ENCODE measurements at places on chromosomes 2 and 18.
A peak's percentile ranks its signal among the peaks of the same experiment; 100 is the strongest.

- DNase-seq: no peak
Measured at GRCh38 chr2:111031546-111032478, 88.9 kb upstream of the BCL2L11 start.

DNA sequence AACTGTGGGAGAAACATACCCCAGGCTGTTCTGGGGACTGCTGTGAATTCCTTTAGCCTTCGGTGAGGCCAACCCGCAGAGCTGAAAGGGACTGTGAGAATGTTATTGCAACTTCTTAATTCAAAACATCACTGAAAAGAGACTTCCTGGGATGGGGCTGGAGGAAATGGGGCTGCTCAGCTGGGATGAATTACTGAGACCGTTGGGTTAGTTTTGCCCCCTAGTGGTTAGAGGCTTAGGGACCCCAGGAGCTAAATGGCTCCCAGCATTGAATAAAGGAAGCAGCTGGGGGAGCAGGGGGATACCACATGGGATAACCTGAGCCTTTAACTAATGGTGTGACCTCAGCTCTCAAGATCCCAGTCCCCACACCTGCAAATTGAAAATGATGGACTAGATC lies 941.1 kb upstream of the FANCL start:
- no peak for DNase-seq

GRCh38 chr2:160109939-160110673 lies 47.7 kb upstream of the PLA2R1 start:
- DNase-seq: peak; percentile 24

GRCh38 chr2:222485367-222486211 lies 61.2 kb downstream of the SGPP2 start:
- no peak for DNase-seq

DNA sequence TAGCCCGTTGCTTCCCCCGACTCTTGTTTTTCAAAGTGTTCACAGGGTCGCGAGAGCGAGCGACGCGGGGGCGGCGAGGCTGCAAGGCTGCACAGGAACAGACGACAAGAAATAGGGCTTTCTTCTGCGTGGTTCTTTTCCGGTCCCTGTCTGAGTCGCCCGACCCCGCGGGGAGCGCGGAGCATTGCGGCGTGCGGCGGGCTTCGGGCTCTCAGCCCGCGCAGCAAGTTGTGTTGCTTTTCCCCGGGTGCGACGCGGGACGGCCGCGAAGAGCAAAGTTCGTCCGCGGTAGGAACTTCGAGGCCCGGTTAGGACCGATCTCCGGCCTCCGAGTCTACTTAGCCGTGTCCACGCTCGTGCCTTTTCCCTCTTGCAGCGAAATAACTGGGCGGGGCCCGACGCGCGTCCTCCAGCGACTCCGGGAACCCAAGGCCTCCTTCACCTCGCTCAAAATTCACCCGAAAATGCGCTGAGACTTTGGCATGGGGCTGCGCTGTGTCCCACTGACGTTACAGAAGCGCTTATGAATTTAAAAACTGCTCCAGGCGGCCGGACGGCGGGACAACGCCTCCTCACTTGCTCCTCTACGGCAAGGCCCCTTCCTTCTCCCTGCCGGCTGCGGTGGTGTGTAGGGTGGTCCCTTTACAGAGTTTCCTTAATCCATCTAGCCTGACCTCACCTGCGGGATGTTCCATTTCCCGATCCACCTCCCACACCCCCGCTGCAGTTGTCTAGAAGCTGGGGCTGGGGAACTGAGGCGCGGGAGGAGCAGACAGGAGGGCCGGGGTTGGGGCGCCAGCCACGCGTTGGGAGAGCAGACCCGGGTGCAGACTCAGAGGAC lies 1.5 kb upstream of the BCL2L11 start:
- no peak for DNase-seq

DNA sequence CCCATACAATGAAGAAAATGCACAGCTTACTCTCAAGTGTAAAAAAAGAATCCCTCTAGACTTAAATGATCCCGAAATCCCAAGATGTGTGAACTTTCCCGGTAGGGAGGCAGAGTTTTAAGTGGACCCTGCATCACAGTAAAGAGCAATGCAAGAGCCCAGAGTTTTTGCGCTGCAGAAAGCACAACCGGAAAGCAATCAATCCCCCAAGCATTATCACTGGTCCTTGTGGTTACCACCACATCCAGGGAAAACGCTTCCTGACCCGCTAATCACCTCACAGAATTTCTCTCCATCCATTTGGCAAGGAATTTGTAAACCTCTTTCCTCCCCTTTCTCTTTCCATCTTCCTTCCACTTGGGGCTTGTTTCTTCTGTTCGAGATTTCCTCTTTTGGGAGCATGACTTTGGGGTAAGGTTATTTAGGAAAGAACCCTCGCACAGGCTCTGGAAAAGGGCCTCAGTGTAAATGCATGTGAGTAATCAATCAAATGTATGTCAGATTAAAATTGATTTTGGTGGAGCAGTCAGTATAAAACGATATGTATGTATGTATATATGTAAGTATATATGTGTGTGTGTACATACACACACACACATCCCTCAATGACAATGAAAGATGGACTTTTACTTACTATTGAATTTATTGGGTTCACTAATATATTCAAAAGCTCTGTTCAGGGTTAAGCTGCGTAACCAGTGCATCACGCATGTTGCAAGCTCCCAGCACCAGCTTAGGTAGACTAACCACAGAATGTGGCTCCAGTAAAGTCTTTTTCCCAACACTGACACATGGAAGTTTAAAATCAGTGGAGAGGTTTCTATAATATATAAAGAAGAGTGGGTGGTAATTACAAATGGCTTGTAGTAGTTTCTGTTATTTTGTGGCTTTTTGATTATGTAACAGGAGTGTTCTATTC lies 1.6 kb downstream of the PLCL1 start:
- DNase-seq: no peak

GRCh38 chr2:229835596-229836283 lies 86.1 kb downstream of the TRIP12 start:
- no peak for DNase-seq

DNA sequence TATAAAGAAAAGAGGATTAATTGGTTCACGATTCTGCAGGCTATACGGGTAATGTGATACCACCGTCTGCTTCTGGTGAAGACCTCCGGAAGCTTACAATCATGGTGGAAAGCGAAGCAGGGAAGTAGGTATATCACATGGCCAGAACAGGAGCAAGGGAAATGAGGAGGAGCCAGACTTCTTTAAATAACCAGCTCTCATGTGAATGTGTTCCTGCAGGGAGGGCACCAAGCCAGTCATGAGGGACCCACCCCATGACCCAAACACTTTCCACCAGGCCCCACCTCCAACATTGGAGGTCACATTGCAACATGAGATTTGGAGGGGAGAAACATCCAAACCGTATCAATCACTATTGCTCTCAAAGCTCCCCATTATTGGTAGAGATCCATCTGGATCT lies 61.8 kb downstream of the EFEMP1 start:
- DNase-seq: no peak

DNA sequence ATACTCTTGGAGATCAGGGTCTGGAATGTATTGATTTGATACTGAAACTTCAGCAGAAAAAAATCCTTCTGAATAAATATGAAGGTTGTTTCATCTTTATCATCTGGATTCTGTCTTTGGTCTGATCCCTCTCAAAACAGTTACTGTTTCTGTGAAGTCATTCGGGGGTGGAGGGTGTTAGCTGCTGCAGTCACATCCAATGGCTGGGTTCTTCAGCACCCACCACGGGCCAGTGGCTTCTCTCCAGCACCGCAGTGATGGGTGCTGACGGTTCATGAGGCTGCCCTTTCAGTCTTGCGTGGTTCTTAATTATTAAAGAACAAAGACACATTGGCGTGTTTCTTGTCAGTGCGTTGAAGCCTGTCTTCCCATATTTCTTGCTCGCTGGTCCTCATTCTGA lies 148.0 kb downstream of the LDLRAD4 start:
- DNase-seq: no peak

DNA sequence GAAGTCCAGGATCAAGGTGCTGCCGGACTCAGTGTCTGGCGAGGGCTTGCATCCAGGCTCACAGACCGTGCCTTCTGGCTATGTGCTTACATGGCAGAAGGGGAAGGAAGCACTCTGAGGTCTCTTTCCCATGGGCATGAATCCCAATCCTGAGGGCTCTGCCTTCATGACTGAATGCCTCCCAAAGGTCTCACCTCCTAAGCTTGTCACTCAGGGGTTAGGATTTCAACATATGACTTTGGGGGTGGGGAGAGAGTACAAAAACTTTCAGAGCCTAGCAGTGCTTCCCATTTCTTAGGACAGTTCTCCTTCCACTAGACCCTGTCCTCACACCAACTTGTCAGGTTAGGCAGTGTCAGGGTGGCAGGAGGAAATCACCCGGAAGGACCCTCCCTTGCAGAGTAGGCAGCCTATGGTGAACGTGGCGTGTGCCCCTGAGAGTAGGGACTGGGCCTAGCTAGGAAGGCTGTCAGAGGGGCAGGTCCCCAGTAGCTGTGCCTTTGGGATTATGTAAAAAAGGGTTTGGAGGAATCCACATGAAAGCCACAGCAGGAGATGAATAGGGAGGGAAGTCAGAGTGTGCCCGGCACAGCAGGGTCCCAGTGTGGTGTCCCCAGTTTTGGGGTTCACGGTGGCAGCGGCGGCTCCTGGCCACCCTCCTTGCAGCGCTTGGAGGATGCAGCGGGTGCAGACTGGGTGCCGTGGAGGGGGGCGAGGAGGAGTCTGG lies 233.3 kb downstream of the LDLRAD4 start:
- DNase-seq: no peak

GRCh38 chr2:16461672-16462071 lies 204.0 kb downstream of the CYRIA start:
- DNase-seq: no peak

- DNase-seq: no peak
Measured at GRCh38 chr2:27154488-27154887, 5.7 kb downstream of the TCF23 start.

GRCh38 chr2:19576411-19576810 lies 218.0 kb upstream of the OSR1 start:
- no peak for DNase-seq

GRCh38 chr18:77091366-77091765 lies 41.2 kb downstream of the MBP start:
- DNase-seq: no peak

Data from substantia nigra (tissue), 51 donors.